T-helper 17 cell (primary cell): ENCODE measurements at places on chromosomes 3 and 15. TPM values are rescaled to one million over a fixed set of nuclear protein-coding genes. Genes with fewer than 3 reads are reported as not detected.

Gene ECE2
- total RNA-seq: not detected

GRCh38 chr3:38907426-38907825 is 91.4 kb upstream of the SCN10A start:
- H3K4me1 ChIP-seq: no peaks in the 10 kb centered on the region
- H3K4me3 ChIP-seq: no peak overlapping the region

Gene GOLGA6D
- total RNA-seq: not detected

DNA sequence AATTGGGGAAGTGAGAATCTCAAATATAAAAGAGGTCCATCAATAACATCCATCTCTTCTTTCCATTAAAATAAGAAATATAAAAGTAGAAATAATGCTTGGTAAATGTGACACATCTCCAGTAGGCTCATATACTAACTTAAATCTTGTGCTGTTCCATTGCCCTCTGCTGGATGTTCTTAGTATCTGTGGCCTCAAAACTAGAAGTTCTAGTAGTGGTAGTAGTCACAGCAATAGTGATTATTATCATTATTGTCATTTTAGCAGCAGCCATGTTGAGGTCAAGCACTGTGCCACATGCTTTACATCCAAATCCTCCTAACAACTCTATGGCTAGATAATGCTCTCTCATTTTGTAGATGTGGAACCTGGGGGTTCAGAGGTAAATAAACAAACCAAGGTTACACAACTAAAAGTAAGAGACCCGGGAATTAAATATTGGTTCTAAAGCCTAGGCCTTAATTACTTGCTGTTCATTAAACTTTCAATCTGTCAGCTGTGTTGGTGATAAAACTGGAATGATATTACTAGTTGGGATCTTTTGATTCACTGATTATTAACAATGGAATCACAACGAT is 20.2 kb upstream of the BTLA start:
- no peak for DNase-seq
- H3K4me3 ChIP-seq: no peak overlapping the region
- H3K36me3 ChIP-seq: no peaks in the 10 kb centered on the region

Gene CELF6
- 1.9 TPM for total RNA-seq

GRCh38 chr15:54987881-54988280 is 208.9 kb downstream of the RSL24D1 start:
- H3K27ac ChIP-seq: no peak overlapping the region
- DNase-seq: no peak
- no peak overlapping the region for H3K4me3 ChIP-seq

Gene STRA6
- total RNA-seq: not detected

DNA sequence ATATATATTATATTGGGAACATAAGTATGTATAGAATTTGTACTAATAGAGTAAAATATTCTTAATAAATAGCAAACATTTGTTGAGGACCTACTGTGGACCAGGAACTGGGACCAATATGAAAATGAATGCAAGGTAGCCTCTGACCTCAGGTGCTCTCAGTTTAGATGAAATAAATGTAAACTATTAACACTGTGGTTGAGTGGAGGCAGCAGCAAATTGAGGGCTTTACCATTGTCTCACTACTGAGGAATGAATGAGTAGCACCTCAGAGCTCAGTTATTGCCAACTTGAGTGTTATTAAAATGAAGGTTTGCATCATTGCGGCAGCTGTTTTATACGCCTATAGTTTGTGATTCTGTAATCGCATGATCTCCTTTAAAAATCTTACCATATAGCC is 90.9 kb upstream of the CGNL1 start:
- DNase-seq: no peak
- H3K27ac ChIP-seq: no peak overlapping the region
- no peak overlapping the region for H3K4me3 ChIP-seq
- no peaks in the 10 kb centered on the region for H3K27me3 ChIP-seq

DNA sequence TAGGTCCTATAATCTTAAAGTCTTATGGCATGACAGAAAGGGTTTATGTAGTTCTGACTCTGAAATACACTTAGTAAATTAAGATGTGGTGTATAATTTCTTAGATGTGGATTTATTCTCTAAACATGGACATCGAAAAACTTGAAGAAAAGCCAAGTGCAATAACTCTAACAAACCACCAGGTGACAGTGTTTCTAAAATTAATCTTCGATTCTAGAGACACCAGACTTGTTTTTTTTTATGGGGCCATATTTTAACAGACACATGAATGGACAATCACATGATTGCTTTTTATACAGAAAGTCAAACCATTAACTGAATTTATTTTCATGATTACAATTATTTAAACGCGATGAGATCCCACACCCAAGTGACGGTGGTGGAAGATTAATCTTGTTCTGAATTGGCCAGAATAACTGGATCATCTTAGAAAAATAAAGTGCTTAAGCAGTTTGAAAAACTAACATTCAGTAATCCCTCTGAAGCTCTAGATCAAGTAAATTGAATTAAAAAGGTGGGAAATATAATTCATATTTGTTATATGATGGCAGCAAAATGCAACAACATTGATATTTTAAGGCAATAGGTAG is 305.1 kb downstream of the LSAMP start:
- H3K27me3 ChIP-seq: no peaks in the 10 kb centered on the region
- no peak for DNase-seq
- no peaks in the 10 kb centered on the region for H3K36me3 ChIP-seq
- no peak overlapping the region for H3K27ac ChIP-seq

DNA sequence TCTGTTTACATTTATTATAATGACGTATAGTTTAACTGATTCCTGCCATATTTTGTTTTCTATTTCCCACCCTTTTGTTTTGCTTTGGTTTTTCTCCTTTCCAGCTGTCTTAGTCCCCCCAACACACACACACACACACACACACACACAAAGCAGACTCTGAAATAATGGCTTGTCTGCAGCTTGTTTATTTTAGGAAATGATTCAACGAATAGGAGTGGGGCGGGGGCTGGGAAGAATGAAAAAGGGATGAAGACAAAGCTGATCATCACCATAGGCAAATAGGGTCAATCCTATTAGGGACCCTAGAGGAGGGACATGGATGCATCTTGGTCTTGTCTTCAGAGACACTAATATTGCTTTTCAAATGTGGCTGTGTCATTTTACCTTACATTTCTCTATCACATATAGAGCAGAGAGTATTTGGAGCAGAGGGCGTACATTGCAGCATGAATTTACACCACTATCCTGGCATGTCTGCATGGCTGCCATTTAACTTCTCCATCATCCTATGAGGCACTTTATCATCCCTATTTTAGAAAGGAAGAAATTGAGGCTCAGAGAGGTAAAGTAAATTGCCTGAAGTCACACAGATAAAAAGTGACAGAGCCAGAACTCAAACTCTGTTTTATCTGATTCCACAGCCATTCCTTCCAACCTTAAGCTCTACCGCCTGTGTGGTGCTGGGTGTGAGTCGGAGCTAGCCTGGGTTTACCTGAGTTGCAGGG is 147.2 kb upstream of the TPM1 start:
- peaks cover 55% of the 10 kb centered on the region for H3K27me3 ChIP-seq
- DNase-seq: no peak
- H3K4me1 ChIP-seq: no peaks in the 10 kb centered on the region
- no peak overlapping the region for H3K27ac ChIP-seq
- H3K36me3 ChIP-seq: peaks cover 3% of the 10 kb centered on the region

DNA sequence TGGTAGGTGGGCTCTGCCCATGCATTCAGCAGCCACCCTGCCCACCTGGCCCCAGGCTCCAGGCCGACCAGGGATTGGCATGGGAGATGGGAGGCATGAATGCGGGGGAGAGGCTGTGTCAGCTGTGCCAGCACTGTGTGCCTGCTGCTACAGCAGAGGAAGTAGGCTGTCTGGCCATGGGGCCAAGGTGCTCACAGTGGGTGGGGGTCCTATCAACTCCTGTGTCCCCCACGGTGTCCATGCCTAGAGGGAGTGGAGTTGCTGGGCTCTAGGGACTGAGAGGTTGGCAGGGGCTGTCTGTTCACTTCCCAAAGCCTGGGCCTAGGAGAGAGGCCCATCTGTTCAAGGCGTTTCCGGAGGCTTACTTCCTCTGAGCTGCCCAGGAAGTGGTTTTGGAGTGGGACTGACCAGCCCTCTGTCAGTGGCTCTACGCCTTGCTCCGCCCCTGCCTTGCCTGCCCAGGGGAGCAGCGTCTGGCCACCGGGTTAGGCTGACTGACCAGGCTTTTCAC is 5.8 kb downstream of the PRKCD start:
- H3K27ac ChIP-seq: no peak overlapping the region
- no peak for DNase-seq
- no peak overlapping the region for H3K4me3 ChIP-seq
- H3K4me1 ChIP-seq: peaks cover 55% of the 10 kb centered on the region
- H3K36me3 ChIP-seq: peaks cover 2% of the 10 kb centered on the region

DNA sequence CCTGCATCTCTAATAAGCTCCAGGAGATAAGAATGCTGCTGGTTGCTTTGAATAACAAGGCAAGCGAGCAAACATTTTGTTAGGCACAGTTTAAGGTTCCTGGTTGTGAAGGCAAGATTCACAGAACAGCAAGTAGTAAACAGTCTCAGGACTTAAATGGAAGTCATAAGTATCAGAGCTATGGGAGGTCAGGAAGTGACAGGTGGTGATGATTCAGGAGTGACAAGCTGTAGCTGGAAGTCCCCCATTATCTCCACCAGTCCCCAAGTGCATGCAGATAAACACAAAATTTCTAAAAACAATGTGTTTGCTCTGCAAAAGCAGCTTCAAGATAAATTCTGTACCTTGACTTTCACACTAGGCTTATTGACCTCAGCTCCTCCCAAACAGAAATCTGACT is 3.3 kb downstream of the FETUB start:
- DNase-seq: no peak
- peaks cover 3% of the 10 kb centered on the region for H3K36me3 ChIP-seq
- peaks cover 53% of the 10 kb centered on the region for H3K27me3 ChIP-seq
- H3K4me3 ChIP-seq: no peak overlapping the region
- no peak overlapping the region for H3K27ac ChIP-seq

Gene CAMK2N2
- 0.20 TPM for total RNA-seq

DNA sequence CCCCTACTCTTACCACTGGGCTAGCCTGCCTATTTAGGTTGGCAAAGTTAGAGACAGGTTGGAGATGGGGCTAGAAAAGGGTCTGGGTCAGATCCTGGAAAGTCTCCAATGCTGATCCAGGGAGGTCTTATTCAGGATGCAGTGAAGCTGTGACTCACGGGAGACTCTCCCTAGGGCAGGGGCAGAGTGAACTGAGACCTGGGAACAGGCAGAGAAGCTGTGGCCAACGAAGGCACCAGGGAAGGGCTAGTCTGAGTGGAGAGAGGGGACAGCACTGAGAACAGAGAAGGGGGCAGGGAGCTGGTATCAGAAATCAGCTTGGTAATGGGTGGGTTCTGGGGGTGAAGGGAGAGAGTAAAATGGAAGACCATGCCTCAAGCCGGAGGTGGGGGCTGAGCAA is 2.2 kb downstream of the LTF start:
- peaks cover 6% of the 10 kb centered on the region for H3K36me3 ChIP-seq
- H3K27me3 ChIP-seq: peaks cover 71% of the 10 kb centered on the region
- no peak overlapping the region for H3K4me3 ChIP-seq
- no peak overlapping the region for H3K27ac ChIP-seq
- H3K4me1 ChIP-seq: peaks cover 4% of the 10 kb centered on the region

DNA sequence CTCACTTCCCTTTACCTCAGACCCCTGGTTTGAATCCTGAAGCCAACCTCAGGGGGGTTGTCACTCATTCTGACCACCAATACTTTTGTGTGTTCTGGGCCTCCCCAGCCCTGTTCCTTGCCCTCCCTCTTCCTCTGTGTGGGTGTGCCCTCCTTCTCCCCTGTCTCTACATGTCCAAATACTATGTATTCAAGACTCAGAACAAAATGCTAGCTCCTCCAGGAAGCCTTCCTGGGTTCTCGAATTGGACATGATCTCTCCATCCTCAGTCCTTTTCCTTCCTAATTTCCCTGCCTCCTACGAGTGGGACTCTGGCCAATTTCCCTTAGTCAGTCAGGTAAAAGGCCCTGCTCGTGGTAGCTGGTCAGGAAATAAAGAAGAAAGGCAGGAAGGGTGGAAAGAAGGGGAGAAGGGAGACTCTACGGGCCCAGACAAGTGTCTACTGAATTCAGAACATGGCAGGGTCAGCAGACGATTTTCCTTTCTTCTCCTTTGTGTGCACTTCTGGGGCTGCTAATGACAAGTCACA is 79.7 kb downstream of the BDH1 start:
- H3K4me1 ChIP-seq: peaks cover 2% of the 10 kb centered on the region
- peaks cover 66% of the 10 kb centered on the region for H3K27me3 ChIP-seq
- H3K27ac ChIP-seq: no peak overlapping the region
- peaks cover 4% of the 10 kb centered on the region for H3K36me3 ChIP-seq
- H3K4me3 ChIP-seq: no peak overlapping the region

DNA sequence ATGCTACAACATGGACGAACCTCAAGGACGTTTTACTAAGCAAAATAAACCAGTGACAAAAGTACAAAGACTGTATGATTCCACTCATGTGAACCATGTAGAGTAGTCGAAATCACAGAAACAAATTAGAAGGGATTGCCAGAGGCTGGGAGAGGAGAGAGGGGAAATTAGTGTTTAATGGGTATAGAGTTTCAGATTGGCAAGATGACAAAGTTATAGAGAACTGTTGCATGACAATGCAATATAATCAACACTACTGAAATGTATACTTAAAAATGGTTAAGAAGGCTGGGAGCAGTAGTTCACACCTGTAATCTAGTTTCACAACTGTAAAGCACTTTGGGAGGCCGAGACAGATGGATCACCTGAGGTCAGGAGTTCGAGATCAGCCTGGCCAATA is 36.9 kb downstream of the PLS1 start:
- DNase-seq: no peak
- H3K36me3 ChIP-seq: peaks cover 4% of the 10 kb centered on the region
- peaks cover 7% of the 10 kb centered on the region for H3K4me1 ChIP-seq

Gene PRSS50
- total RNA-seq: not detected

DNA sequence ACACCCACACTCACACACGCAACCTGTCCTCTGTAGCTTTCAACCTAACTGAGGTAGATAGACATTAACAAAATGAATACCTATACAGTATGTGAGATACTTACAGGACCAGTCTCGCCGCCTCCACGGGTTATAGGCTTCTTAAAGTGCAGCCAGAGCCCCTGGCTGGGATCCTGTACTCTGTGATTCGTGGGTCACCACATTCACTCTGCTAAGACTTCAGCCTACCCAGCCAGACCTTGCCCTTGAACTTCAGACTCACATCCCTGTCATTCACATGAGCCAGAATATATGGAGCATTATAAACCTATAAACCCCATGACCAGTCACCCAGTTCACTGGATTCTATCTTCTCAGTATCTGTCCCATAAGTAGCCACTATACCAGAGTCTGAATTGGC is 1.4 kb downstream of the DLEC1 start:
- H3K27me3 ChIP-seq: no peaks in the 10 kb centered on the region
- H3K27ac ChIP-seq: peak overlapping the region; percentile 91

DNA sequence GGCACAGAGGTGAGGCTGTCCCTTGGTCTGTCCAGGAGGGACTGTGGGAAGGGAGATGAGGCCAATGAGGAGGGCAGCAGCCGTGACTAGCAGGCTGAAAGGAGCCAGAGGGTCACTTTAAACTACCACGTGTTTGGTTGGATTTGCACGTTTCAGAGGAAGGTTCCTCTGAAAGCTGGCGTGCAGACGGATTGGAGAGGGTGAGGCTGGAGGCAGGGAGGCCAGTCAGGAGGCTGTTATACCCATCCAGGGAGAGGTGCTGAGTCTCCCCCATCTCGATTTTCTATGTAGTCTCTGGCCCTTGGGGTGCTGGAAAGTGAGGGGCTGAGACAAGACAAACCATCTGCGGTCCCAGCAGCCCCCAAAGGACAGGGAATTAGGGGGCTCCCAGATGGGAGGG is 60.0 kb upstream of the SLC6A1 start:
- no peaks in the 10 kb centered on the region for H3K36me3 ChIP-seq
- H3K27me3 ChIP-seq: peaks cover 25% of the 10 kb centered on the region
- no peak overlapping the region for H3K4me3 ChIP-seq
- H3K27ac ChIP-seq: no peak overlapping the region
